Glomerular endothelial cell (primary cell): ENCODE measurements at places on chromosomes 2 and 18.
A peak's percentile ranks its signal among the peaks of the same experiment; 100 is the strongest.

DNA sequence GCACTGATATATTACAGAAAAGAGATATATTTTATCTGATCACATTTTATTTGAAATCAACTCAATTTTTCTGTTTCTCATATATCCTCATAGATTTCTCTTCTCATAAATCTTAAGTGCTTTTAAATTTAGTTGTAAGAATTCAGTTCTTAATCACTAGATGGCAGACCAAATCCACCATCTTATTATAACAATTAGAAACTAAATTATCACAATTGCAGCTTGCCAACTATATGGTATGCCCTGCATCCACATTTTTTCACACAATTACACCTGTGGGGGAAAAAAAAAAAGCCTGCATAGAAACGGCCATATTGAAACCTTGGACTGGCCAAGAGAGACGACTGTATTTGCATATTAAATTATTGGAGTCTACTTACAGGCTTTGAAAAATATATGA is 64.4 kb downstream of the COL5A2 start:
- no peak for DNase-seq

GRCh38 chr18:7417727-7418126 is 149.4 kb upstream of the PTPRM start:
- DNase-seq: no peak

- DNase-seq: no peak
These were observed 5.4 kb upstream of the SATB2 start for GRCh38 chr2:199462956-199463692.

DNA sequence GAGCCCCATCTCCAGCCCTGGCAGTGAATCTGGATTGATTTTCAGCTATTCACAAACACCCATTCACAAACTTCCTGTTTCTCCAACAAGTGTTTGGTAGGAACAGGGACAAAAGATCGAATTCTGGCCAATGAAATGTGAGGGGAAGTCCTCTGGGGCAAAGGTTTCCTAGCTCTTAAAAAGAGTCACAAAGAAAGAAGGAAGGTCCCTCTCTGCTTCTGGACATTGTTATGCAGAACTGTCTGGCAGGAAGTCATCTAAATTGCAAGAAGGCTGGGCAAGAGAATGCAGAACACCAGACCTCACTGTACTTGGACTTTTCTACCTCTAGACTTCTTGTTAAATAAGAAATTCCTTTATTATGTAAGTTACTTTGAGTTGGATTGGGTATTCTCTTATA is 137.3 kb downstream of the CCDC148 start:
- DNase-seq: no peak

DNA sequence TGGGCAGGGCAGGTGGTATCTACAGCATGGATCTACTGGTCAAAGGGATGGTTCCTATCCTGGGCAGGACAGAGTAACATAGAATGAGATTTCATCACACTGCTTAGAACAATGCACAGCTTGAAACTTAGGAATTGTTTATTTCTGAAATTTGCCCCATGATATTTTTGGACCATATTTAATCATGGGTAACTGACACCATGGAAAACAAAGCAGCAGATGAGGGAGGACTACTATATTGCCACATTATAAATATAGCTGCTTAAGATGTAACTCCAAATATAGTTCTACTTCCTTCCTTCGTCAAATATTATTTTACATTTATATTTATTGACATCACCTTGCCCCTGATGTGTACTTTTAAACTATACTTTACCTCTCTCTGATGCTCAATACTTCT is 254.7 kb downstream of the PTPRM start:
- DNase-seq: no peak

DNA sequence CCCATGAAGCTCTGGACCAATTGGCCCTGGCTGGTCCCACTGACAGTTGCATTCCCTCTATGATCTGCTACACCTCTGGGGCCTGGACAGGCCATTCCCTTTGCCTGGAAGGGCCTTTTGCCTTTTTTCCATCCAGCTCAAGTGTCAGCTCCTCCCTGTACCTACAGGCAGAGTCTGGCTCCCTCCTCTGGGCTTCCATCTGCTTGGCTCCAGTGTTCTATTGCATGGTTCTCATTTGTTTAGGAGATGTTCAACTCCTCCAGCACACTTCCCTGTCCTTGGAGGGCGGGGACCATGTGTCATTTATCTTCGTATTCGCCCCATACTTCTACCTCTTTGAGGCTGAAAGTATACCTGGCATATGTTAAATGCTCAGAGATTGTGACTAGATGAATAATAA is 61.1 kb downstream of the PRKCE start:
- no peak for DNase-seq

GRCh38 chr2:157192445-157193423 is 64.8 kb upstream of the GALNT5 start:
- DNase-seq: no peak

DNA sequence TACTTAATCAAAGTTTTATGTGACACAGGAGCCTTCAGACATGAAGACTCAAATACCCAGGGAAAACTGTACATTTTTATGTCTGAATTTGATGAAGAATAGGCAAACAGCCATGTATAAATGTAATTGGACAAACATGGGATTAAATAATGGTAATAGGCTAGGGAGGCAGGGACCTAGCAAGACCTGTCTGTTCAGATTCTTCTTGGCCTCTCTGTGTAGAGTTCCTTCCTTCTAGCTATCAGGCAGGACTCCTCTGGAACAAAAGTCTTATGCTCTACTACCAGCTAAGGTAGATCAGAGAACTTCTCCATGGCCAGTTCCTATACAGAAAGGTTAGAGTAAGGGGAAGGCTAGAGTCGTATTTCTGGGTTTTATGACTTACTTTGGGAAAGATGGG is 9.5 kb upstream of the PARD3B start:
- DNase-seq: no peak

GRCh38 chr2:221077799-221078198 is 494.3 kb downstream of the EPHA4 start:
- DNase-seq: no peak

GRCh38 chr2:25380023-25380422 is 38.3 kb upstream of the DNMT3A start:
- no peak for DNase-seq

DNA sequence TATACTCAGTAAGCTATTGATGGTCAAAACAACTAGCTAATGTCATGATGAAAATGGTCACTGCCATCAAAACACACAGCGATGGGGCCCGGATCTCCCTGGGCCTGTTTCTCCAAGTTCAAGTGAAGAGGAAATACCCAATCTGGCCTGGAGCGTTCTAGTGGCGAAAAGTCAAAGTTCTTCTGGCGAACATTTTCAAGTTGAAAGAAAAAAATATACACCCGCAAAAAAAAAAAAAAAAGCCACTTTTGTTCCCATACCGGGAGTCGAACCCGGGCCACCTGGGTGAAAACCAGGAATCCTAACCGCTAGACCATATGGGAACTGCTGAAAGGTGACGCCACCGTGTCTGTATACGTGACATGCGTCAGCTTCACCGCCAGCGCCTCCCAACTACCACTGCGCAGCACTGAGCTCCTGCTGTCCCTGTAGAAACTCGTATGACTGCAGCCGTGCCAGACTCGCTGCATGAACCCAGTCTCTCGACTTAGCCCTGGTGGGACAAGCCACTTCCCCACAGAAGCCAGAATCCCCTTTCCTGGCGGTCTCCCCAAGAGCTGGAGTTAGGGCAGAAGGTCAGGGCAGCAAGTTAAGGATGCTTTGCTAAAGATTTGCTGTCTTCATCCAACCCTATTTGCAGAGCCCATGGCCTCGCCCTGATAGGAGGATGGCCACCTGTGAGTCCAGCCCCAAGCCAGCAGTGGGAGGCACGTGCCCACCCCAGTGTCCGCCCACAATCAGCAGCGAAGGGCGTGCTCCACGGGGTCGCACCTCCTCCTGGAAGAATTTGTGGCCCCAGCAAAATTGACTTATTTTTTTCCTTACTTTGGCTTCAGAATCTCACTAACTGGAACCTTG is 5.6 kb upstream of the IMP4 start:
- DNase-seq: no peak

- no peak for DNase-seq
These were observed 16.5 kb downstream of the DOK1 start for GRCh38 chr2:74571058-74571457.

GRCh38 chr2:234231460-234231859 is 181.0 kb downstream of the SPP2 start:
- DNase-seq: no peak

DNA sequence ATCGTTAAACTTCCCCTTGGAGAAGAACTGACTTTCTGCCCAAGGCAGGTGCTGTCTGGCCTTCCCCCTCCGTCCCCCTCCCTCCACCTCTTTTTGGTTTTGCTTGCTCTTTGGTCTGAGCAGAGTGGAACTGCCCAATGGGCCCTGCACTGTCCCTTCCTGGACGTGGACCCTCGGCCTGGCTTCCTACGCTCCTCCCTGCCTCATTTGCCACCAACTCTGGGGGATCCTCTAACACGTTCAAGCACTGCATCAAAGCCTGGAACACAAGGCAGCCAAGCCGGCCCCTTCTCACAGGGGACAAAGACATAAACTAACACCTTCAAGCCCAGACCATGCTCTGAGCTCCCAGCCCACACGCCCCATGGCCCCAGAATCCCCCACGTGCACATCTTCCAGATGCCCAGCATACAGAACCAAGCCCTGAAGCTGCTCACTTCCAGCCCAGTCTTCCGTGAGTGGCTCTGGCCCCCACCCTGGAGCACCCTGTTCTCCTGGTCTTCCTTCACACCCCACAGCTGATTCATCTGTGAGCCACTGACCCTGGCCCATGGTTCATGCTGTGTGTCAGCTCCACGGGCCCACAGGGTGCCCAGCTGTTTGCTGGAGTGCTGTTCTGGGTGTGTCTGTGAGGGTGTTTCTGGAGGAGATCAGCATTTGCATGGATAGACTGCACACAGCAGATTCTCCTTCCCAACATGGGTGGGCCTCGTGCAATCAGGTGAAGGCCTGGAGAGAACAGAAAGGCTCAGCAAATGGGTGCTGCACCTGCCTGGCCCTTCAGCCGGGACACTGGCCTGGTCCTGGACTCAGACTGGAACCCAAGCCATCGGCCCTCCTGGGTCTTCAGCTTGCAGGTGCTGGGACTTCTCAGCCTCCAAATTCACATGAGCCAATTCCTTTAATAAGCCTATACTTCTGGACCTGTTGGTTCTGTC is 247.1 kb upstream of the SALL3 start:
- DNase-seq: no peak

DNA sequence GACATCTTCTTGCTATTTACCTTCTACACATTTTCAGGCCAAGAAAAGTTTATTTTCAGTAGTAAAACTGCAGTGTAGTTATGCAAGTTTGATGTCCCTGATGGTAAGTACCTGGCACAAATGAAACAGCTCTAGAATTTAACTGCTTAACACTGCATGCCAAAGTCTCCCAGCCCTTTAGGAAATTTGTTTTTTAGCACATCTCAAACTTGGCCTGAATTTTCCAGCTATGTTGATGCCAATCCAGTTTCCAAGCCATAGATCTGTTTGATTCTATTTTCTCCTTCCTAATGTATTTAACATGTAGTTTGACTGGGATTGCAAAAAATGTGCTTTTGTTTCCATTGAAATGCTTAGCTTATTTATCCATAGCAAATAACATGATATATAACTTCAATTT is 29.3 kb upstream of the ZNF385B start:
- no peak for DNase-seq

DNA sequence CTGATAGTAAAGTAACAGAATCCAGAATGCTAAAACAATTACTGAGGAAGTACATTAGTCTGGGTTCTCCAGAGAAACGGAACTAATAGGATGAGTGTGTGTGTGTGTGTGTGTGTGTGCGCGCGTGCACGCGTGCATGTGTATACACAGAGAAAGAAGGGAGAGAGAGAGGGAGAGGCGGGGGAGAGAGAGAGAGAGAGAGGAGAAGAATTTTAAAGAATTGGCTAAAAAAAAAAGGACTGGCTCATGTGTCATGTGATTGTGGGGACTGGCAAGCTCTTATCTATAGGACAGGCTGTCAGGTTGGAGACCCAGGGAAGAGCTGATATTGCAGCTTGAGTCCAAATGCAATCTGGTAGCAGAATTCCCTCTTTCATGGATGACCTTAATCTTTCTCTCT is 976.2 kb upstream of the CDH2 start:
- DNase-seq: no peak

DNA sequence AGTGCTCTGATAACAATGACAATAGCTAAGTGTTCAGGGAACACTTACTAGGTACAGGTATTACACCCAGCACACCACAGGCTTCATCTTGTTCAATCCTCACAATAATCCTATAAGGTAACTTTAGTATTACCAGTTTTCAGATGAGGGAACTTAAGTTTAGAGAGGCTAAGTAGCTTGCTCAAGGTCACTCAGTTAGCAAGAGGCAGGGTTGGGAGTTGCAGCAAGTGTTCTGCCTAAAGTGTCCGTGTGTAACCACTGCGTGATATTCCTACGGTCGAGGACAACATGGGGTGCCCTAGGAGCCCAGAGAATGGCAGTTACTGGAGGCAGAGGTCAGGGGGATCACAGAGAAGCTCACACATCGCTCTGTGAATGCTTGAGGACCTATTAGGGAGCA is 30.2 kb upstream of the EGR4 start:
- DNase-seq: no peak

DNA sequence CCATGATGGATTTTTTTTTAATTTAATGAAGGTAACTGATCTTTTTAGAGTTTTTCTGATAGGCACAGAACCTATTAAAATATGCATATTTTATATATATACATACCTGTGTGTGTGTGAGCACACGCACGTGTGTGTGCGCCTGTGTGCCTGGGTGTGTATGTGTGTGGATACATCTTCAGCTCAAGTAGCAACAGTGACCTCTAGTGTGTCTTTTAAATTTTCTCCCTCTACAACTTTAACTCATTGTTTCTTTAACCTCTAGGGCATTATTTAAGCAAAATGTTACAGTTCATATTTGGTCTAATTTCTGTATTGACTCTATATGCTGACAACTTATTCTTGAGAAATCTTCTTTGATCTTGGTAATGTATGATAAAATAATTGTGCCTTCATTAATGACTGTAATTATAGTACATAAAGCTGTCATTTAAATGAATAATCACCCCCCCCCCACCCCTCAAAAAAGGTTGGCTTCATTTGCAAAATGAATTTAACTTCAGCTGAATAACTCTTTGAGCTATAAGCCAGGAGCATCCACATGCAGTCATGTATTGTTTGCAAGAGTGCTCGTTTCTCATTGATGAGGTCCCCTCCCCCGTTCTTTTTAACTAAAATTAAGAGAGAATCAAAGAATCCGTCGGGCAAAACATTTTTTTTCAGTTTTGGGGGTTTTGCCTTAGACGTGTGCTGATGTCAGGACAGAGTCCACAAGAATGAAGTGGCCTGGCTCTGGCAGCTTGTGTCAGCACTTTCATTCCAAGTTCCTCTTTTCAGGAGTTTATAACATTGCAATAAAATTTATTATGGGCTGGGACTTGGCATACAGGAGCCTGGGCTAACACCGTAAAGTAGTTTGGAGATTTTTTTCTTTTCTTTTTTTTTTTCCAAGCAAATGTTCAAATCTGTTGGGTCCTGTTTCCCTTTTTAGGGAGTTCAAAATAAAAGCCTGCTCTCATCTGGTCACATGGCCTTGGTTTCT is 80.0 kb downstream of the ETAA1 start:
- peak; percentile 34 for DNase-seq

GRCh38 chr2:154697418-154698252 is 860 bp upstream of the KCNJ3 start:
- no peak for DNase-seq

- no peak for DNase-seq
These were observed 85.3 kb upstream of the ZNF397 start for GRCh38 chr18:35155398-35156117.
